ENCODE measurements at places on chromosomes 6 and 20. TPM values are rescaled to one million over a fixed set of nuclear protein-coding genes. Genes with fewer than 3 reads are reported as not detected.
A peak's percentile ranks its signal among the peaks of the same experiment; 100 is the strongest.

BPIFB2 gene
- total RNA-seq: 0.21 TPM

GPLD1 gene
- total RNA-seq: 3.6 TPM

TCP11 gene
- not detected for total RNA-seq

CTSA gene
- 185 TPM for total RNA-seq

PRSS16 gene
- 13.4 TPM for total RNA-seq

PPP1R3G gene
- total RNA-seq: 0.41 TPM

DNA sequence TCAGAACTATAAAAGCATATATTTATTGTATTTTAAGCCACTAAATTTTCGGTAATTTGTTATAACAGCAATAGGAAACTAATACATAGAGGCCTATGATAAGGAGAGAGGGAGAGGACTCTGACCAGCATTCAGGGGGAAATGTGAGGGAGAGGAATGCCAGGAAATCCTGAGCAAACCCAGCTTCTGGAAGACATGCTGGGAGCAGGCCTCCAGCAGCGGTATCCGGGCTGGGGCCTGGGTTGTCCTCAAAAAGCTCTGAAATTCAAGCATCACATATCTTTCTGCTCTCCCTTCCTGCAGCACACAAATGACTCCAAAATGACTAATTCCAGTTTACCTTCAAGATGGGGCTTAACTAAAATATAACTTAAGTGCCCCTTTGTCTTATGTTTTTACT, 33.4 kb upstream of the RIMS1 start:
- no peaks in the 10 kb centered on the region for H3K4me1 ChIP-seq
- DNase-seq: peak; percentile 13
- H3K27ac ChIP-seq: no peak overlapping the region
- H3K27me3 ChIP-seq: no peaks in the 10 kb centered on the region

- no peak overlapping the region for H3K27ac ChIP-seq
- no peaks in the 10 kb centered on the region for H3K36me3 ChIP-seq
- no peak for DNase-seq
- no peaks in the 10 kb centered on the region for H3K27me3 ChIP-seq
Observed at GRCh38 chr6:31386977-31387376, 16.4 kb upstream of the MICA start.

DNA sequence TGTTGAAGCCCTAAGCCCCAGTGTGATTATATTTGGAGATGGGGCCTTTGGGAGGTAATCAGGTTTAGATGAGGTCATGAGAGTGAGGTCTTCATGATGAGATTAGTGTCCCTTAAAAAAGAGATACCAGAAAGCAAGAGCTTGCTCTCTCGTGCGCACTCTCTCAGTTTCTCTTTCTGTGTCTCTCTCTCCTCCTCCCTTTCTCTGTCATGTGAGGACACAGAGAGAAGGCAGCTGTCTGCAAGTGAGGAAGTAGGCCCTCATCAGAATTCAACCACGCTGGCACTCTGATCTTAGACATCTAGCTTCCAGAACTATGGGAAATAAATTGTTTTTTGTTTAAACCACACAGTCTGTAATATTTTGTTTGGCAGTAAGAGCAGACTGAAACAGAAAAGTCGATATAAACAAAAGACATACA, 180.5 kb downstream of the IBTK start:
- H3K27me3 ChIP-seq: no peaks in the 10 kb centered on the region
- H3K36me3 ChIP-seq: no peaks in the 10 kb centered on the region
- H3K4me1 ChIP-seq: no peaks in the 10 kb centered on the region
- no peak overlapping the region for H3K27ac ChIP-seq
- no peak overlapping the region for H3K4me3 ChIP-seq
- DNase-seq: no peak

- no peaks in the 10 kb centered on the region for H3K27me3 ChIP-seq
- H3K4me3 ChIP-seq: no peak overlapping the region
- no peaks in the 10 kb centered on the region for H3K36me3 ChIP-seq
Observed at GRCh38 chr20:47770935-47771334, 14.3 kb downstream of the SULF2 start.

DNA sequence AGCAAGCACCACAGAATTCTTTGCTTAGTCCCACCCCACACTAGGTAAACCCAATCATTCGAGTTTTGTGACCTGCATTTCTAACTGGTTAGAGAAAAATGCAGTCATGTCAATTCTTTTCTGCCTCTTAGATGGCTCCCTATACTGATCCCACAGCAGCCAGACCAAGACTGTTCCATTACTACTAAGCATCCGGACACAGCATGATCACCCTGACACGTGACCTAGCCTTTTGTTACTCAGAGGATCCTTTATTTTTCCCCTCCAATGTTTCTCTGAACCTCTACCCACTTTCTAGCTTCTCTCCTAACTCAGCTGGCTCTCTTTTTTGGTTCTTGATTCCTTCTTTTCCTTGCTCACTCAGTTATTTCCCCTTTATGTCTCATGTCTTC, 87.9 kb downstream of the PDE10A start:
- H3K4me3 ChIP-seq: no peak overlapping the region
- no peaks in the 10 kb centered on the region for H3K36me3 ChIP-seq
- H3K27ac ChIP-seq: no peak overlapping the region
- H3K4me1 ChIP-seq: no peaks in the 10 kb centered on the region
- DNase-seq: no peak
- no peaks in the 10 kb centered on the region for H3K27me3 ChIP-seq

GRCh38 chr6:95404777-95405176, 172.6 kb upstream of the MANEA start:
- DNase-seq: no peak
- H3K36me3 ChIP-seq: no peaks in the 10 kb centered on the region
- no peak overlapping the region for H3K27ac ChIP-seq
- H3K4me1 ChIP-seq: no peaks in the 10 kb centered on the region
- H3K4me3 ChIP-seq: no peak overlapping the region

- no peak overlapping the region for H3K27ac ChIP-seq
- no peak for DNase-seq
- no peak overlapping the region for H3K4me3 ChIP-seq
Observed at GRCh38 chr20:41621971-41622370, 3.8 kb upstream of the CHD6 start.

DNA sequence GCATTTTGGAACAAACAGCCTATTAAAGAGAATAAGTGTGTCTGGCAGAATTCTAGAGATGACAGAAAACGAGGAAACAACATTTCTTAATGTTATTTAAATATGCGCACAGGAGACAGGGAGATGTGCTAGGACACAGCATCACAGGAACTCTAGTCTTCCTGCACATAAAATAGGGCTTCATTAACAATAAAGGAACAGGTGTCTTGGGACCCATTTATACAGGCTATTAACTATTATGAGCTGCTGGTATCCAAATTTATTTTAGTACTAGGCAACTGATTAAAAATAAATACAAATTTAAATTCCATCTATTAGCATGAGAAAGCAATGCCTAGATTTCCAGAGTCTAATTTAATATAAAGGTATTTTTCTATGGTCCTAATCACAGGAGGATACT, 102.3 kb downstream of the PDSS2 start:
- no peaks in the 10 kb centered on the region for H3K4me1 ChIP-seq
- DNase-seq: no peak
- H3K4me3 ChIP-seq: no peak overlapping the region
- no peaks in the 10 kb centered on the region for H3K27me3 ChIP-seq

GRCh38 chr6:2524090-2524489, 226.6 kb downstream of the MYLK4 start:
- H3K27me3 ChIP-seq: peaks cover 4% of the 10 kb centered on the region
- DNase-seq: no peak
- H3K4me3 ChIP-seq: no peak overlapping the region
- H3K4me1 ChIP-seq: no peaks in the 10 kb centered on the region
- no peaks in the 10 kb centered on the region for H3K36me3 ChIP-seq

DNA sequence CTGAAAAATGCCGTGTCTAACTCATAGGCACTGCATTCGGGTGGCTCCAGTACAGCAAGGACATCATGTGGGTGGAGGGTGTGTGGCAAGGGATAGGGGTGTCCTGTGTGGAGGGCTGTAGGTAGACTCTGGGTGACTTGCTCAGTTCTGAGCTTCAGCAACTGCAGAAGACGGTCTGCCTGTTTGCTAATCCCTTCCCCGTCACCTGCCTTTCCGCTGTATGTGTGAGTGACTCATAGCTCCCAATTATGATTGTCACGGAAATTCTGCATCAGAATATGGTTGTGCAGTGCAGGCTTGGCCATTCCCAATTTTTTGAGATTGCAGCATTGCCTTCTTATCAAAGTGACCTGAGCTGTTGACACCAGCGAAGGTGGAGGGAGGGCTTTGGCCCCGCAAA, 174.3 kb downstream of the CDH4 start:
- no peak overlapping the region for H3K27ac ChIP-seq
- no peak for DNase-seq
- H3K27me3 ChIP-seq: peaks cover 5% of the 10 kb centered on the region
- H3K4me1 ChIP-seq: no peaks in the 10 kb centered on the region
- H3K4me3 ChIP-seq: no peak overlapping the region

DNA sequence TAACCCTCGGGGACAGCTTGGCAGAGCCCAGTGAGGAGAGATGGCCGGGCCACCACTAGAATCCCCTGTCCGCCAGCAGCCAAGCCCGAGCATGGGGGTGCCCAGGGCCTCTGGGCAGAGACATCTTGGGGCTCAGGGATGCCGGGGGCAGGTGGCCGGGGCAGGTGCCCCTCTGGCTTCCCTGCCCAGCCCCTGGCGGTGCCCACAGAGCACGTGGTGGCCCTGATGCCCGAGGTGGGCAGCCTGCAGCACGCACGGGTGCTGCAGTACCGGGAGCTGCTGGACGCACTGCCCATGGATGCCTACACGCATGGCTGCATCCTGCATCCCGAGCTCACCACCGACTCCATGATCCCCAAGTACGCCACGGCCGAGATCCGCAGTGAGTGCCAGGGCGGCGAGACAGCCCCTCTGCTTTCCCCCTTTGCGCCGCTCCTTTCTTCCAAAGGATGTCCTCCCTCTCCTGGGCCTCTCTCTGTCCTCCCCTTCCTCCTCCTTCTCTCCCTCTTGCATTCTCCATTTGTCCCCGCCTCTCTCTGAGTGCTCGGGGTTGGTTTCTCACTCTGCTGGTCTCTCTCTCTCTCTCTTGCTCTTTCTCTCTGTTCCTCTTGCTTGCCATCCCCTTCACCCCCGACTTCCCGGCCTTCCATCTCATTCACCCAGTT, 11.2 kb downstream of the GDAP1L1 start:
- H3K4me3 ChIP-seq: no peak overlapping the region
- H3K36me3 ChIP-seq: no peaks in the 10 kb centered on the region
- no peak overlapping the region for H3K27ac ChIP-seq
- no peak for DNase-seq
- H3K27me3 ChIP-seq: no peaks in the 10 kb centered on the region

GRCh38 chr6:11525468-11526155, 11.9 kb upstream of the TMEM170B start:
- H3K4me3 ChIP-seq: no peak overlapping the region
- H3K27me3 ChIP-seq: no peaks in the 10 kb centered on the region
- no peak for DNase-seq
- no peaks in the 10 kb centered on the region for H3K36me3 ChIP-seq
- H3K27ac ChIP-seq: peak overlapping the region; percentile 42

GRCh38 chr6:137087902-137088301, 43.1 kb upstream of the IL20RA start:
- DNase-seq: no peak
- no peaks in the 10 kb centered on the region for H3K4me1 ChIP-seq
- no peaks in the 10 kb centered on the region for H3K27me3 ChIP-seq
- H3K27ac ChIP-seq: no peak overlapping the region

GRCh38 chr6:113308266-113308665, 548.9 kb upstream of the MARCKS start:
- no peaks in the 10 kb centered on the region for H3K36me3 ChIP-seq
- no peak overlapping the region for H3K4me3 ChIP-seq
- DNase-seq: no peak
- H3K4me1 ChIP-seq: no peaks in the 10 kb centered on the region
- no peak overlapping the region for H3K27ac ChIP-seq

GRCh38 chr6:167678102-167679101, 148.3 kb upstream of the AFDN start:
- H3K4me1 ChIP-seq: peaks cover 45% of the 10 kb centered on the region
- peak overlapping the region; percentile 36 for H3K4me3 ChIP-seq
- peaks cover 20% of the 10 kb centered on the region for H3K27me3 ChIP-seq
- H3K27ac ChIP-seq: no peak overlapping the region
- H3K36me3 ChIP-seq: no peaks in the 10 kb centered on the region
- no peak for DNase-seq

- peaks cover 17% of the 10 kb centered on the region for H3K4me1 ChIP-seq
- H3K36me3 ChIP-seq: no peaks in the 10 kb centered on the region
- DNase-seq: no peak
- H3K27me3 ChIP-seq: no peaks in the 10 kb centered on the region
- no peak overlapping the region for H3K27ac ChIP-seq
Observed at GRCh38 chr20:4949833-4950178, 51.5 kb downstream of the SLC23A2 start.

DNA sequence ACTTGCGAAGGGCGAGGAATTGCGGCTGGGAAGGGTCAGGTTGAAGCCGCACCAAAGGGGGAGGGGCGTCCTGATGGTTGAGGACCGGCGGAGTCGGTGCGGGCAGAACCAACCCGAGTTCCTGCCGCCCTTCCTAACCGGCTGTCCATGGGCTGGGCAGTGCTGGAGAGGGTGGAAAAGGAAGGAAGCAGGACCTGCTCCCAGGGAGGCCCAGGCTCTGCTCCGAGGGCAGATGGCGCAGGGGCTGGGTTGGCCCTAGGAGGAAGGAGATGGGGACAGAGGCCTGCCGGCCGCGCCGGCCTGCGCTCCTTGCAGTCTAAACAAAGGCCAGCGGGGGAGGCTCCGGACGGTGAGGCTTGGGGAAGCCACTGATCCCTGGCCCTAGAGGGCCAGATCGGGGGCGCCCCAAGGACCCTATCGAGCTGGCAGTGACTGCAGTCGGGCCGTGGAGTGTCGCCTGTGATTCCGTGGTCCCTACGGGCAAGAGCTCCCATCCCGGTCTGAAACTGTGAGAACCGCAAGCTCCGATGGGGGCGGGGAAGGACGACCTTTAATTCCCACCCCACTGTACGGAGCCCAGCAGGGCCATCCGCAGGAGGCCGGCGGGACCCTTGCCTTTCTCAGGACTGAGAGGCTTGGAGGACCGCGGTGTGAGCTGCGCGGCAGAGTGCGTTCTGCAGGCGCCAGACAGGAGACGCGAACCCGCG, 39.4 kb downstream of the YTHDF1 start:
- H3K4me1 ChIP-seq: peaks cover 23% of the 10 kb centered on the region
- H3K27ac ChIP-seq: no peak overlapping the region
- no peak for DNase-seq
- no peaks in the 10 kb centered on the region for H3K36me3 ChIP-seq
- peaks cover 90% of the 10 kb centered on the region for H3K27me3 ChIP-seq
- no peak overlapping the region for H3K4me3 ChIP-seq

Data from lower lobe of right lung (tissue), 2 donors.